ENCODE measurements at places on chromosomes 4 and X.

GRCh38 chr4:38177641-38178391, 217.6 kb downstream of the PTTG2 start:
- no peak for DNase-seq

DNA sequence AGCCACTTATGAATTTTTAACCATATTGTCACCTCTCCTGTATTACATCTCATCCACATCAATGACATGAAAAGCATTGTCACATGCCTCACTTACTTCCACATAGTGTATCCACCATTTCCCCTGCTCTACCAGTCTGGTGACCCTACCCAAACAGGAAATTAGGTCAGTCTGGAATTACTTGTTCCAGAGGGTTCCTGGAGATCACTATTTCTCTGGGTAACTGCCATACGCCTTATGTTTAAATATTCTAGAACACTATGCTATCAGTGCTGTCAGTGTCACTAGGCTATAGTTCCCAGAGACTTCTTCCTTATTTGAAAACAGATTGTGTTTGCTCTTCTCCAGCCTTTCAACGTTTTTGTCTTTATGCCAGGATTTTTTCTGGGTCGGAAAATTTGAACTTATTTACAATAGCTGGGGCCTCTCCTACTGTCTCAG, 15.0 kb downstream of the SRPX2 start:
- no peak for DNase-seq

DNA sequence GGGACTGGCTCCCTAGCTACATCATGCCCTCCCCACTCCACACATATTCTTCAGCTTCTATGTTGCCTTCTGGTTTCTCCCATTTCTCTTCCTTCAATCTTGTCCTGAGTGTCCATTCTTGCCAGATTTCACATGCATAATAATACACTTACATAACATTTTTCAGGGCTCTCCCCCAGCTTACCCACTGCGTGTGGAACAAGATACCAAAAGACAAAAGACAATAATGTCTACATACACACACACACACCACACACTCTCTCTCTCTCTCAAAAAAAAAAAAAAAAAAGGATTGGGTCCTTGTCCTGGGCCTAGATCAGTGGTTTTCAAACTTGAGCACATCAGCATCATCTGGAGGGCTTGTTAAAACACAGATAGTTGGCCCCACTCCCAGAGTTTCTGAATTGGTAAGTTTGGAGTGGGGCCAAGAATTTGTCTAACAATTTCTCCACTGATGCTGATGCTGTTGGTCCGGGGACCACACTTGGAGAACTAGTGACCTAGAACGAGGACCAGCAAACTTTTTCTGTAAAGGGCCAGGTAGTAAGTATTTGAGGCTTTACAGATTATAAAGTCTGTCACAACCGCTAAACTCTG, 6.5 kb upstream of the SMARCA1 start:
- no peak for DNase-seq

DNA sequence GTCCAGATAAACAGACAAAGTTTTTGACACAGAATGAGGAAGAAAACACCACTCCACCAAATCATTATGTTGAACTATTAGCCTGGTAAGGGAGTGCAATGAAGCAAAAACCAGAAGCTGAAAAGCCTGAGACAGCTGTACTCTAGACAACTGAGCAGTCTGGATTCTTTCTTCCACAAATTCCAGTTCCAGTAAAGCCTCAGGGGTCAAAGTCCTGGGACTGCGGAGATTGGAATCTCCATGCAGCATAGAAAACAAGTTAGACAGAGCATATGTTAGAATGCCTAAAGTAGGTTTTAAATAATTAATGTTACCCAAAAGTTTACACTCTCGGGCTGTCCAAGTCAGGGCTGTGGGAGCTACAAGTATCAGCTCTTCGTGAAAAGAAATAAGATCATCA, 263.2 kb downstream of the TECRL start:
- DNase-seq = no peak

- no peak for DNase-seq
These were observed 21.5 kb upstream of the TMSB4X start for GRCh38 chrX:12953420-12953819.

DNA sequence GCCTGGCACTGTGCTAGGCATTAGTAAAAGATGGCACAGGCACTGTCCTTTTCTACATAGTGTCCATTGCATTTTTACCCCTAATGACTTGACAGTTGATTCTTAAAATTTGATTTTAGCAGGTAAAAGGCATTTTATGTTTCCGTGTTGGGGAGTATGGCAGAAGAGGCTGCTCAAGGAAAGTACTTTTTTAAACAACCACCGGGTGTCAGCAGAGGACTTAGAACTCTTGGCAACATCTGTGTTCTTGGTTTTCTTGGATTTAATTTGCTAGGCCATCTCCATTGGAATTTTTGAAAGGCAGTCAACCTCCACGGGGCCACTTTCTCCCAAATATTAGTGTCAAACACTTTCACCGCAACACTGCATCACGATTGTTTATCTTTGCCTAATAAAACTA, 102.9 kb downstream of the TSPAN7 start:
- no peak for DNase-seq

GRCh38 chr4:142361981-142362380, 484.1 kb downstream of the INPP4B start:
- DNase-seq = no peak

DNA sequence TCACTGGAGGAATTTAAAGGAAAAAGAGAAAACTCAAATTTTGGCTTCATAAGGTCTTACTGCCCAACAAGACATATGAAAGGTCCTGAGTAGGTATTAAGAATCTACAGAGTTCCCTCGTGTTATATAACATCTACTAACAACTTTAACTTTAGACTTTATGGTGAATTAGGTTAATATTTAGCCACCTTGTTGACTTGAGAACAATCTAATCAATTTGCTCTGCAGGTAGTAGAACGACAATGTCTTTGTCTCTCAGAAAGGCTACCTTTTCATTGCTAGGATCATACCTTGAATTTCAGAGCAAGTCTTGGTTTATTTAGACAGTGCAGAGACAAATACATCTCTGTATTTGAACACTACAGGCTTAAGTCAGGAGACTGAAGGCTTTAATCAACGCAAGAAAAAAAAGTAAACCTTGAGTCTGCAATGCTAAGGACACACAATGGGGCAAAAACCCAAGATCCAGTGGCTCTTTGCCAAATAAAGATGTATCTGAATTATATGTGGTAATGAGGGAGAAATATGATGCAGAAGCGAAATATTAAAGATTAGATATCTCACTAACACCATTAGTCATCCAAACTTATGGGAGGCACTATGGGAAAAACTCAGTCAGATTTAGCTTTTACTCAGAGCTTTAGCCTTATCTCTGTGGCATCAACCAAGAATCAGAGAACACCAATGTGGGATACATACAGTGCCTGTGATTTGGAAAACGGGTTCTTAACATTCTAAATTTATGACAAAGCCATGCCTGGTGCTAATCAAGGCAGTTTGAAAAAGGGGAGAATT, 93.6 kb upstream of the FTHL17 start:
- no peak for DNase-seq

DNA sequence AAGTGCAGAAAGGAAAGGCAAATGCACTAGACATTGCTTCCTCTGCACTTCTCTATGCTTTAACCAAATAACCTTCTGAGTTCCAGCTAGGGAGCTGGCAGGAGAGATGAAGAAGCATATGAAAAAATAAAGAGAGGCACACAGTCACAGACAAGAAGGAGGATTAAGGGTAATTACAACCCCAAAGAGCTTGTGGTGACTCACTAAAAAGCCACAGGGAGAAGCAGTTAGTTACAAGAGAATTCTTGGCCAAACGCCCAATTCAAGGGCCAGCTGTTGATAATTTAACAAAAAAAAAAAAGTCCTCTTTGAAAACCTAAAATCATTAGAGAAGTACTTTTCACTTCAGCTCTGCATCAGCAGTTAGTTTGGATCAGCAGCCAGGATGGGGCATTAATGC, 478.0 kb downstream of the KCNIP4 start:
- no peak for DNase-seq

DNA sequence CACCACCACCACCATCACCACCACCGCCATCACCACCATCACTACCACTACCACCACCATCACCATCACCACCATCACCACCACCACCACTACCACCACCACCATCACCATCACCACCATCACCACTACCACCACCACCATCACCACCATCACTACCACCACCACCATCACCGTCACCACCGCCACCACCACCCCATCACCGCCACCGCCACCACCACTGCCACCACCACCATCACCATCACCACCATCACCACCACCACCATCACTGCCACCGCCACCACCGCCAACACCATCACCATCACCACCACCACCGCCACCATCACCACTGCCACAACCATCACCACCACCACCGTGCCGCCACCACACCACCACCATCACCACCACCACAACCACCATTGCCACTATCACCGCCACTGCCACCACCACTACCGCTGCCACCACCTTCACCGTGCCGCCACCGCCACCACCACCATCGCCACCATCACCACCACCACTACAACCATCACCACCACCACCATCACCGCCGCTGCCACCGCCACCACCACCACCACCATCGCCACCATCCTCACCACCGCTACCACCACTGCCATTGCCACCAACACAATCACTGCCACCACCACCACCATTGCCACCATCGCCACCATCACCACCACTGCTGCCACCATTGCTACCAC, 1511.3 kb upstream of the AGA start:
- no peak for DNase-seq

DNA sequence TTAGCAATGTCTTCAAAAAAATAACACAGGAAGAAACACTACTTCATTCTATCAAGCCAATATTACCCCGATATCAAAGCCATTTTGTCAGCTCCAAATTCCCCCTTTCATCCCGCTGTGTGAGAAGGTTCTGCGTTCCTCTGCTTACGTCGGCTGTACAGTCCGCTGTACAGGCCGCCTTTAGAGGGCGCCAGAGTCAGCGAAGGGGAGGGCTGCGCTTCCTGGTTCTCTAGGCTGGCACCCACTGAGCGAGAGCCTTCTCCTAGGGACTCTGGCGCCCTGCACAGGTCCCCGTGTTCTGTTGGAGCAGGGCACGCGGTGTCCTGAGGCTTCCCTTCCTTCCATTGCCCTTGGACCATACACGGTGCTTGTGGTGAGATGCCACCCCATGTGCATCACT, 25.3 kb upstream of the CT45A1 start:
- no peak for DNase-seq

- DNase-seq = no peak
These were observed 131.5 kb downstream of the PRSS12 start for GRCh38 chr4:118221227-118221800.

DNA sequence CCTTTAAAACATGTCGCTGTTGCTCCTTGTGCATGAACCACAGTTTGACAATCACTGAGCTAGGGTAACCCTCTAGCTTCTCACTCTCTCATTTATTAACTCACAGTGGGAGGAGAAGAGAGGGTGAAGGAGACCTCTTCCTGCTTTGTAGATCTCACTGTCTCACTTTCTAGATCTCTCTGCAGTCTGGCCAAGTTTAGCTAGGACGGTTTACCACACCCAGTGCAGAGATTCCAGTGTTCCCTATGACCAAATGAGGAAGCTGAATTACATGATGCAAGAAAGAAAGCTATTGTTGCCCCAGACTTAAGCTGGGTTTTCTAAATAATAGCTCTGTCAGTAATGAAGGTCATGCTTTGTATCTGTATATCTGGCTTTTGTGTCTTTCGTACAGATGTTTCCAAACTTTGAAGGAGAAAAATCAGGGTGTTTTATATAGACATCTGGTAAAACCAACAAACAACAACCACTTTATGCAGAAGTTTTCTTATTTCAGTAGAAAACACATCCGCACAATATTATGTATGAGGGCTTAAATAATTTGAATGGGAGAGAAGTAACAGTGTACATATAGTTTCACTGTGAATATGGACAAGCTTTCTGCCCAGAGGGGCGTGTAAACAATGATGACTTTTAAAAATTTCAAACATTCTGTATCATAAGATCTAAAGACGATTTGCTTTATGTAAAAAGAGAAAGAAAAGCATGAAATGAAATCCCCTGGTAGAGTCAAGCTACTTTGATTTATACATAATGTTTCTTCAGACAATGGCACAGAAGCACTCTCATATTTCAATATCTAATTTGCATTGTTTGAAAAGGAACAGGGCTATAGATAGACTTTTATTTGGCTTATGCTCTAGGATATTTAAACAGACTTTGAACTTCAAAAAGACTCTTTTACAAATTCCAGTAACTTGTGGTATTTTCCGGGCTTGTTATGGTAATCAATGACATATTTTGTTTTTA, 582.3 kb downstream of the FSTL5 start:
- DNase-seq = no peak

- no peak for DNase-seq
These were observed 35.9 kb upstream of the RELL1 start for GRCh38 chr4:37721995-37722638.

DNA sequence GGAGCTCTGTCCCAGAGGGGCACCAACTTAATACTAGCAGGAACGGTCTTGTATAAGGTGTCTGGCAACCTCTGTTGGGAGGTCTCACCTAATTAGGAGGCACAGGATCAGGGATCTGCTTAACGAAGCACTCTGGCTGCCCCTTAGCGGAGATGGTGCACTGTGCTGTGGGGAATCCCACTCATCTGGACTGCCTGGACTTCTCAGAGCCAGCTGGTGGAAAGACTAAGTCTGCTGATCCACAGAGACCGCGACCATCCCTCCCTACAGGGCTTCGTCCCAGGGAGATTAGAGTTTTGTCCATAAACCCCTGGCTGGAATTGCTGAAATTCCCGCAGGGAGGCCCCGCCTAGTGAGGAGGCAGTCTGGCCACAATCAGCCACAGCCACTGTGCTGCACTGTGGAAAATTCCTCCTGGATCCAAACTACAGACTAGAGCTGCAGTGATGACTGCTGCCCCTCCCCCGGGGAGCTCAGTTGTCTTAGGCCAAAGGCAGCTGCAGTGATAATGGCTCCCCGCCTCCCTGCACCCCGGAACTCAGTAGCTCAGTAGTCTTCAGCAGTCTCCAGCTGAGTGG, 22.0 kb upstream of the ZCCHC4 start:
- no peak for DNase-seq

DNA sequence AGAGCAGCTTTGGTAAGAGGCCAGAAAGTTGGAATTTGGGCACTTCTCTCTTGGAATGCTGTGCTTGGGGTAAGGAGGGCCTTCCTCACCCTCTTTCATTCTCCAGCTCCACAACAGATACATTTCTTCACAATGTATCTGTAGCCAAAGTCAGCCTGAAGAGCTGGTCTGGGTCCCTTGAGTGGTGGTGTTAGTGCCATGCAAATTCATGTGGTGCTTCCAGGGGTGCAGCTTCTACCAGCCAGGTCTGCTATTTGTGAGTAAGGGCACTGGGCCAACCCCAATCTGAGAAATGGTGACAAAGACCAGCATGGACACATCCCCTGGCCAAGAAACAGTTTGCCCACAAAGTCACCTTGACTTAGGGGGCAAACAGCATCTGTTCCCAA, 17.8 kb downstream of the AMER1 start:
- DNase-seq = no peak

DNA sequence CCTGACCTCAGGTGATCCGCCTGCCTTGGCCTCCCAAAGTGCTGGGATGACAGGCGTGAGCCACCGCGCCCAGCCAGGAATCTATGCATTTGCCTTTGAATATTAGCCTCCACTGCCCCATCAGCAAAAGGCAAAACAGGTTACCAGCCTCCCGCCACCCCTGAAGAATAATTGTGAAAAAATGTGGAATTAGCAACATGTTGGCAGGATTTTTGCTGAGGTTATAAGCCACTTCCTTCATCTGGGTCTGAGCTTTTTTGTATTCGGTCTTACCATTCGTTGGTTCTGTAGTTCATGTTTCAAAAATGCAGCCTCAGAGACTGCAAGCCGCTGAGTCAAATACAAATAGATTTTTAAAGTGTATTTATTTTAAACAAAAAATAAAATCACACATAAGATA, 44.2 kb upstream of the SHOX start:
- no peak for DNase-seq

- no peak for DNase-seq
These were observed 2.5 kb downstream of the PDGFC start for GRCh38 chr4:156969101-156969500.

GRCh38 chr4:73866246-73866645, 2.9 kb upstream of the CXCL1 start:
- no peak for DNase-seq
